ENCODE measurements at places on chromosomes 4 and X.
A peak's percentile ranks its signal among the peaks of the same experiment; 100 is the strongest.

- DNase-seq = no peak
These were observed 16.9 kb downstream of the PLAC1 start for GRCh38 chrX:134641346-134641745.

- no peak for DNase-seq
These were observed 19.9 kb upstream of the PCDH10 start for GRCh38 chr4:133129237-133129636.

- DNase-seq = no peak
These were observed 22.0 kb downstream of the NBDY start for GRCh38 chrX:56751071-56751470.

DNA sequence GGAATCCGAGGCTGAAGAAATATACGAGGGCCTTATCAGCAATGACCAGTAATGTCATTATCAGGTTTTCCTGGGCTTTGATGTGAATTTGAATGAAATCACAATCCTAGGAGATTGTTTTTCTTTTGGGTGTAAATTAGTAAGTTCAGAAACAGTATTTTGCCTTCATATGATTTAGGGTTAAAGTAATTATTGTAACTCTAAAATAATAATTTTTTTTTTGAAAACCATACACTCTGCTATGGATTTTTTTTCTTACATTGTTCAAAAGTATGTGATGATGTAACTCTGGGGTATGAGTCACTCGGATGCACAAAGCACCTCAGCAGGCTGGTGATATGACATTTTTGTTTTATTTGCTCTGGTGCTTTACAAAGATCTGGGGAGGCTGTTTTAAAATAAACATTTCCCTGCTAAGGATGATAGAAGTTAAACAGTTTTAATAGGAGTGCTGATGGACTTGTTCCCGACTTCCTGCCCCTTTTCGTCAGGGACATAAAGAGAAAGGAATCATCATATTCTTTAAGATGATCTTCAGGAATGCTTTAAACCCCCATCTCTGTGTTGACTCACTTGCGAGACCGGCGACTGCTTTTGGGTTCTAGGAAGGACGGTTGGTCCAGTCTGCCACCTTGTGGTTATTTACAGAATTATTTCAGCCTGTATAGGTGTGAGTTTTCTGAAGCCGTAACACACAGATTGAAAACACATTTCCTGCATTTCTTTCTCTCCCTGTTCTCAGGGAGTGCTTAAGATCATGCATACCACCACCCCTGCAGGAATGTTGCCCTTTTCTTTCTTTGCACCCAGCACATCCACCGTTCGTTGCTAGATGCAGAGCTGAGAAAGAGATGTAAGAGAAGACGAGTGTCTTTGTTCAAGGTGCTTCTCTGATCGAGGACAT is 72.5 kb downstream of the RAPGEF2 start:
- DNase-seq = peak; percentile 74

Measured in spleen (tissue), 13 donors.